ENCODE measurements at places on chromosomes 13 and 19. TPM values are rescaled to one million over a fixed set of nuclear protein-coding genes. Genes with fewer than 3 reads are reported as not detected.

OR7A5 gene
- total RNA-seq = not detected

PSG6 gene
- total RNA-seq = not detected

ZNF563 gene
- total RNA-seq = 2.6 TPM

EDNRB gene
- 106 TPM for total RNA-seq

GRCh38 chr19:17834350-17835181 is 13.2 kb downstream of the JAK3 start:
- no peak for DNase-seq

DNA sequence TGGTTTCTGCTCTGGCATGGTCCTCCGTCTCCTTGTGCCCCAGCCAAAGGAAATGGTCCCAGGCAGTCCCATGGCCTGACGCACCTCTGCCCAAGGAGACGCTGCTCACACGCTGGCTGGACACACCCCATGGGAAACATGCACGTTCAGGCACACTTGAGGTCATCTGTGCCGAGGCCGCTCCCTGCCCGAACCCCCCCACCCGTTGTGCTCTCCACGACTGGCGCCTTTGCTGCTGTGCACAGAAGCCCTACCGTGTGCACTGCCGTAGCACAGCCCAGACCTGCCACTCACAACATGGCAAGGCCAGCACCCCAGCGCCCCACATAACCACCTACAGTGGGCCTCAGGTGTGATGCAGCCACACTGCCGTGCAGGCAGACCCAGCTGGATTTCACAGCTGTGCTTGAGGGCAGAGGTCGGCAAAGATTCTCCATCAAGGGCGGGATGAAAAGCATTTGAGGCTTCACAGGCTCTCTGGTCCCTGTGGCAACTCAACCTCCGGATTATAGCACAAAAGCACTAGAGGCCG is 65.7 kb downstream of the SPACA7 start:
- DNase-seq = no peak

DNA sequence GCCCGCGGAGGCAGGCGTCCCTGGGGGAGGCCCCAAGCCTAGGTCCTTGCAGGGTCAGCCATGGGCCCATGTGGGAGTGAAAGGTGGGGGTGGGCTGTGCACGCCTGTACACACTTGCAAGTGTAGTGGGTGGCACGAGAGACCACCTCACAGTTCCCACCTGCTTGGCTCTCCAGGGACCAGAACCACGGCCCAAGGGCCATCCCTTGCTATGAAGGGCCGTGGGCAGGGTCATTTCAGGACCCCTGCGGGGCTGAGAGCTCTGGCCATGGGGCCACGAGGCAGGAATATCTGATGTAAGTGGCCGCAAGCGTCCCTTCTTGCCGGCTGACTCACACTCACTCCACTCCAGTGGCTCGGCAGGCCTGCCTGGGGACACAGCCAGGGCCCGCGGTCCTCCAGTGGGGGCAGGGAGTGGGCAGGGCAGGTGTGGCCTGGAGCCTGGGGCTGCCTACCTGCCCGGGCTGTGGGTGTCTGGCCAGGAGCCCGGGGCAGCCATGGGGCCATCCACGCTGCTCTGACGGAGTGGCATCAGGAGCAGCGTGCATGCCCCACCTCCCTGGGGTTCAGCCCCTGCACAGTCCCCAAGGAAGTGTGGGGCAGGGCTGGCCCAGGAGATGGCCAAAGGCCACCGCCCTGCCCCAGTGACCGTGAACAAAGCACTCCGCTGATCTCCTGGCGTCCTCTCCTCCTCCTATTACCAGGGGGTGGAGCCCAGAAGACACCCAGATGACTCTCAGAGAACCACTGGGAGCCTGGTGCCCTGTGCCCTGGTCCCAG is 8.6 kb upstream of the MKNK2 start:
- DNase-seq = peak; percentile 79

DNA sequence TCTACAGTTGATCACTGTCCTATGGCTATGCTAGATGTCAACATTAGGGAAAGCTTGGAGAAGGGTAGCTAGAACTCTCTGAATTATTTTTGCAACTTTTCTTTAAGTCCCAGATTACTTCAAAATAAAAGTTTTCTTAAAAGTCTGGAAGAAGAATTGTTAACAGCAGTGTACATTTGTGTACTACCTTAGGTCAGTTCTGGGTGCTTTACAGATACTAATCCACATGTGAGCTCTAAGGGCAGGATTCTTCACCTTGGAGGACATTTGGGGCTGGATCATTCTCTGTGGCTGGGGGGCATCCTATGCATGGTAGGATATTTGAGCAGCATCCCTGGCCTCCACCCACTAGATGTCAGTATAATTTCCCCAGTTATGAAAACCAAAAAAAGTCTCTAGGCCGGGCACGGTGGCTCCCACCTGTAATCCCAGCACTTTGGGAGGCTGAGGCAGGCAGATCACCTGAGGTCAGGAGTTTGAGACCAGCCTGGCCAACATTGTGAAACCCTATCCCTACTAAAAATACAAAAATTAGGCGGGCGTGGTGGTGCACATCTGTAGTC is 2.8 kb downstream of the BRME1 start:
- DNase-seq = no peak

DNA sequence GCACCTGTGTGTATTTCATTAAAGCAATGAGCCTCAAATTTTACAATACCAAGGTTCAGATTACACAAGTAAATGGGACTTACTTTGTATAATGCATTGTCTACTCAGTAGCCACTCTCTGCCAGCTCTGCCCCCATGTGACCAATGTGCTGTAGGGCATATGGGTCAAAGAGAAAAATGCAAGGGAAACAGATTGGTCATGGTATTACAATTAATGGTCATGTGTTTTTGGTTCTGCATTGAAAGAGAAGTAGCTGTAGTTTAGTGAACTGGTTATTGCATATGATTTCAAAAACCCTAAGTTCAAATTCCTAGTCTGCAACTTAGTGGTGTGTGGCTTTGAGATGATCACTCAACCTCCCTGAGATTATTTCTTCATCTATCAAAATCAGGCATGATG is 545.4 kb downstream of the SUCLA2 start:
- no peak for DNase-seq

DNA sequence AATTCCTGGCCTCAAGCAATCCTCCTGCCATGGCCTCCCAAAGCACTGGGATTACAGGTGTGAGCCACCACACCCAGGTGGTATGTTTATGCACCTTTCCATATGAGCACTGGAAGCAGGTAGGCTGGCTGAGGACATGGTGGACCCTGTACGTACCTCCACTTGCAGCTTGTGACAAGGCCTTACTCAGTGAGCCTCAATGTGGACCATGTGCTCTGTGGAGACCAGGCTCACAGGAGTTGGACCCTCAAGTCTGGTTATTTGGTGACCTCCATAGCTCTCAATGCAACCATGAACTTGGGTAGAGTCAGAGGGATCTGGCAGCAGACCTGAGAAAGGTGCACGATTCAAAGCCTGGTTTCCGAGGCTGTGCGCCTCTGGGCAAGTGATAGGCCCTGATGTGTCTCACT is 5.5 kb downstream of the ACP4 start:
- no peak for DNase-seq

GRCh38 chr13:111204438-111205177 is 89.5 kb downstream of the ARHGEF7 start:
- no peak for DNase-seq

DNA sequence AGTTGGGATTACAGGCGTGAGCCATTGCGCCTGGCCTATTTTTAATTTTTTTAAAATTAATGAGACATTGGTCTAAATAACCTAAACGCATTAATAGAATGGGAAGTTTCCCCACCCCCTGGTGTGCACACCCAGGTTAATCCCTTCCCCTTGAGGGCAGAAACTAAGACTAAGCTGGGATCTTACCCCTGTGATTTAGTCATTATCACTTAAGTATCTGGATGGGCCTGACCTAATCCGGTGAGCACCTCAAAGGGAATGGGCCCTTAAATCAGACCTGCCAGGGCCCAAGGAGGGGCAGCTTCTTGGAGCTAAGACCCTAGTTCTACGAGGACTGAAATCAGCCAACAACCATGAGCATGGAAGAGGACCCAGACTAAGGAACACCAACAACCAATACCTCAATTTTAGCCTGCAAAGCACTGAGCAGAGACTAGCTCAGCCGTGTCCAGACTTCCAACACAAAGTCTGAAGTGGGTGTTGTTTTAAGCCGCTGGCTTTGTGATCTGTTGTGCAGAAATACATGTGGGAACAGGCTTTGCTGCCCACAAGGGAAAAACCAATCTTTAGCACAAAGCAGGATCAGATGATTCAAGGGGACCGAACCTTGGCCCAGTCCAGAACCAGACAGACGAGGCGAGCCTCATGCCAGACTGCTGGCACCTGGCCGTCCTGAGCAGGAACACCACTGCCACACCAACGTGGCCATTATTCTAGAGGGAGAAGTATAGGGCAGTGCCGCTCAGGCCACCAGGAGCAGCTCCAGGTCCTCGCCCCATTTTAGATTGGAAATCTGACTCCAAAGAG is 7.1 kb downstream of the UBE2S start:
- peak; percentile 56 for DNase-seq

DNA sequence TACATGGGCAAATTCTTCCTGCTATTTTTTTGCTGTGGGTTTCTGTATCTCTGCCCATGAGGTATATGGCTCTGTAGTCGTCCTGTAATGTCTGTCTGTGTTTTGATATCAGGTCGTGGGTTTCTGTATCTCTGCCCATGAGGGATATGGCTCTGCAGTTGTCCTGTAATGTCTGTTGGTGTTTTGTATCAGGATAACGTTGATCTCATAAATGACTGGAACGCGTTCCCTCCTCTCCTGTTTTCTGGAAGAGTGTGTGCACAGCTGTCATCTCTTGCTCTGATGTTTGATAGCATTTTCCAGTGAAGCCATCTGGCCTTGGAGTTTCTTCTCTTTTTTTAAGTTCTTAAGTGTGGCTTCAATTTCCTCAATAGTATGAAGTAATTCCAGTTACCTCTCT is 57.2 kb downstream of the SOX1 start:
- DNase-seq = no peak

DNA sequence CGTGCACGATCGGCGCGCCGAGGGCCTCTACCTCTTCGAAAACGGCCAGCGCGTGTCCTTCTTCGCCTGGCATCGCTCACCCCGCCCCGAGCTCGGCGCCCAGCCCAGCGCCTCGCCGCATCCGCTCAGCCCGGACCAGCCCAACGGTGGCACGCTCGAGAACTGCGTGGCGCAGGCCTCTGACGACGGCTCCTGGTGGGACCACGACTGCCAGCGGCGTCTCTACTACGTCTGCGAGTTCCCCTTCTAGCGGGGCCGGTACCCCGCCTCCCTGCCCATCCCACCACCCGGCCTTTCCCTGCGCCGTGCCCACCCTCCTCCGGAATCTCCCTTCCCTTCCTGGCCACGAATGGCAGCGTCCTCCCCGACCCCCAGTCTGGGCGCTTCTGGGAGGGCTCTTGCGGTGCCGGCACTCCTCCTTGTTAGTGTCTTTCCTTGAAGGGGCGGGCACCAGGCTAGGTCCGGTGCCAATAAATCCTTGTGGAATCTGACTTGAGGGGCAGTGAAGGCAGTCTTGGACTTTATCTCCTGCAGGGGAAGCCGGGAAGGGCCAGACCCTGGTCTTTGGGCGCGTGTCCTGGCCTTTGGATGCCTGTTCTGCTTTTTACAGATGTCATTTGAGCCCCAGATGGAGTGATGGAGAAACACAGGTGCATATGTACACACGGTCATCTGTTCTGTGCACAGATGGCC is 2.2 kb downstream of the CLEC11A start:
- DNase-seq = no peak

DNA sequence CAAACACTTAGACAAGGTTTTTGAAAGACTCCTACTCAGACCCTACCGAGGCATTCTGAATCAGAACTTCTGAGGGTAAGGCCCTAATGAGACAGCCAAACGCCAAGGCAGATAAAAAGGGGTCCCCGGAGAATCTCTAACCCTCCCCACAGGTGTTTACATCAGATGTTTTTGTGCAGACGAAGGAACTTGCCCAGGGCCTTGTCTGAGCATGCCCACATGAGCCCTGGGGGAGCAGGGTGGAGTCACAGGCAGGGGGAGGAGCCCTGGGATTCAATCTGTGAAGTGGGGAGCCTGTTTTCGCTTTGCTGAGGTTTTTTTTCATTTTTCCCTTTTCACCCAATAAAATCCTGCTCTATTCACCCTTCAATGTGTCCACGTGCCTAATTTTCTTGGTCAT is 61.6 kb upstream of the MED4 start:
- no peak for DNase-seq

DNA sequence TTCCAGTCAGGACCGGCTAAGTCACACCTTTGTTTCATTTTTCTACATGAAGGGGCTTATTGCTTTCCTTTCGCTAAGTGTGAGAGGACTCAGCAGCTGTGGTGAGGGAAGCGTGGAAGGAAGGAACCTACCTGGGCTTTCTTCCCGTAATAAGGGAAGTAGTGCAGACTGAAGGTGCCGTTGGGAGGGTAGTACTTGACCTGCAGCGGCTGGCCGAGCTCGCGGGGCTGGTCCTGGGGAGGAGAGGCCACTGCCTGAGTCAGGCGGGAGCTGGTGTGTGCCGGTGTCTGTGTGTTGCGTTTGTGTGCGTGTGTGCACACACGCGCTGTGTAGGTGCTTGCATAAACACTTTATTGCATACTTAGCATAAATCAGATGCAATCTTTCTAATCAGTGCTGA is 7.7 kb downstream of the ATP4B start:
- DNase-seq = no peak

GRCh38 chr13:49253310-49253709 is 5.6 kb downstream of the CDADC1 start:
- no peak for DNase-seq

- peak; percentile 22 for DNase-seq
Observed at GRCh38 chr13:50731400-50731799, 112.1 kb downstream of the DLEU7 start.

DNA sequence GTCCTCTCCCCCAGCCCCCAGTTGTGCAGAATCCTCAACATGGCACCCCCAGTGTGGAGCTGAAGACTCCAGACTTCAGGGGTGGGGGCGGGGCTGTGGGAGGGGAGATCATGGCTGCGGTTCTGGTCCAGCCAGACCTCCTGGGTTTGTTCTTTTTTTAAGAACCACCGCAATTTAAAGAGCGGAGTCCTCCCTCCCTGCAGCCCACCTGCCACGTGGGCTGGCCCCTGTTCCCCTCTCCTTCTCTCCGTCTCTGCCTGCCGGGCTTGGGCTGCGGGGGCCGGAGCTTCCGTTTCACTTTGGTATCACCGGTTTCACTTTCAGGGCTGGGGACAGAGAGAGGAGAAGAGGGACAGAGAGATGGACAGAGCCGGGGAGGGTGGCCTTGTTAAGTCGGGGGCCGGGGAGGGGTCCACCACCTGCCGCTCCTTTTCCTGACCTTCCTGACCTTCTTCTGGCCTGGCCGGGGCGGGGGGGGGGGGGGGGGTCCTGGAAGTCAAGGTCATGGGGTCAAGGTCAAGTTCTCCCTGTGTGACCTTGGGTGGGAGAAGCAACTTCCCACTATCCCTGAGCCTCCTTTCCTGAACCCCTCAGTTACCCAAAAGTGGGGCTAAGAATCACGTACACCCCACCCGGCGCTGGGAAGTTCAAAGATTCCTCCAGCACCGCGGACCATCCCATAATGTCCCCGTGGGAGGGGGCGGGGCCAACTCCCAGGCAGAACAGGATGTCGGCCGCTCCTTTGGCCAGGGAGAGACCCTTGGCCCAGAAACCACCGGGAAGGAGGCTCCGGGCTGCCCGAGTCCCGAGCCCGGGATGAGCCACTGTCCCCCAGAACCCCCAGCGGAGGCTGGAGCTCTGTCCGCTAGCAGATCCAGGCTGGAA is 11.3 kb upstream of the ZBTB7A start:
- DNase-seq = peak; percentile 42
